Transverse colon (tissue), 4 donors: ENCODE measurements at places on chromosomes 12 and 14.

DNA sequence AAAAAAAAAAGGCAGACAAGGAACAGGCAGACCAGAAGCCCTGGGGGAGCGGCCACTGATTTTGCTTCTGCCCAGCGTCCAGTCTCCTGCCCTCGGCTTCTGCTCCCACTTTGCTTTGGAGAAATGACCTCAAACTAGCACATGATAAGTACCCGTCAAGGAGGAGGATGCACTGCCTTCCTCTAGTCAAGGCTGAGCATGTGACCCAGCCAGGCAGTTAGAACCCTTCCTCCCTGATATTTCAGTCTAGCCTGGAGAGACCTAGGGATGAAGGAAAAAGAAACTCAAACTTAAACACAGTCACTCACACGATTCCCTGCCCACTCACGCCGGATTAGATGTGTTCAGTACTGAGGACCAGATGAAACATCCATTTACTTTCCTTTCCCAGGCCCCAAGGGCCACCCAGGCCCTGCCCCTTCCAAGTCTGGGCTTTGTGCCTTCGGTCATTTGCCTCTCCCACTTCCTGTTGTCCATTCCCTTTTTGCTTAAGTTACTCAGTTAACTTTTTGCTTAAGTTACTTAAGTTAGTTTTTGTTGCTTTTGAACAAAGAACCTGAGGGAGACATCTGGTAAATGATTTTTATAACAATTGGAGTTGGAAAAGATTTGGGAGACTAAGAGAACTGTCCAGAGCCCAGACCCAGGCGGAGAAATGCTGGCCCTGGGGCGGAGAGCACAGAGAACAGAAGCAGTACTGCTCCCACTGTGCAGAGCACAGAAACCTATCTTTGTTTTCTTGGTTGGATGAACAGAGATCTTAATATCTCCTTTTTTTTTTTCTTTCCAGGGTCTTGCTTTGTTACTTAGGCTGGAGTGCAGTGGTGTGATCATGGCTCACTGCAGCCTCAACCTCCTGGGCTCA is 23.0 kb upstream of the TTC7B start:
- DNase-seq, result no peak

DNA sequence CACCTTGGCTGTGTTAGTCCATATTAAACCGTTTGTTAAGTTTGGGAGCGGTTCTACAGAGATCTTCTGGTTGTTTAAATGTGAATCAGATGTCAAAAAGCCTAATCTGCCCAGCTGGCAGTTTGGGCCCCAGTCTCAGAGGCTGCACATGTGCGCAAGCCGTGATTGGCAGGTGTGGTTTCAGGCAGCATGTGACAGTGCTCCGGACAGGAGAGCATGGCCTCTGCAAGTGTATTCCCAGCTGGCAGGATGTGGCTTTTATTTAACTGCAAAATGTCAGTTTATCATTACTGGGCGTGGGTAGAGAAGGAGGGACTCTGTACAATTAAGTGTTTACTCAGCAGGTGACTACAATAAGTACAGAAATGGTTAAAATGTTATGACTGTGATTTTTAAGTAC is 77.5 kb downstream of the PELI2 start:
- peak; percentile 37 for DNase-seq

DNA sequence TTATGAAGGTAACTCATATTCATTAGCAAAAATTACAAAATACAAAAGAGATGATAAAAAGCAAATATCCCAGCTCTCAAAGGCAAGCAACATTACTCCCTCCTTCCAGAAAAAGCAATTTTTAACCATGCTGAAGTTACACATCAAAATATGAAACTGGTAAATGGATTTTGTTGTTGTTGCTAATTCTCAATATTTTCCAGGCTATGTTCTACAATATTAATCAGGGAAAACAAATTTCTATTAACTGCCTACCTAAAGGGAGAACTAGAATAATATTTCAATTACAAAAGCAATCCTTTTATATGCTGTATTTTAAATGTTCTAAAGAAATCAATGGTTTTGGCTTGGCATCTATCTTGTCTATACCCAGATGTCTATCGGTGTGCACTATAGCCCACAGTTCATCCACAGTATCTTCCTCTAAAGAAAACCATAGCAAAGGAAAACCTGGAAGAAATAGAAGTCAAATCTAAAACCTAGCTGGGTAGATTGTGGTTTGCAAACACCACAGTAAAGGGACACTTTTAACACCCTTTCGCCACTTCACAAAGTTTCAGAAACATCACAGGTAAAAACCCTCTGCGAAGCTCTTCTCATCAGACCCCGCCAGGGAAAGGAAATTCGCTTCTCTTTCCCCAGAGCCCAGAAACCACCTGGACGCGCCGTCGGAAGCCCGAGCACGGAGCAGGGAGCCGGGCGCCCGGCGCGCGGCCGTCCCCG is 32.0 kb downstream of the TC2N start:
- peak; percentile 37 for DNase-seq

DNA sequence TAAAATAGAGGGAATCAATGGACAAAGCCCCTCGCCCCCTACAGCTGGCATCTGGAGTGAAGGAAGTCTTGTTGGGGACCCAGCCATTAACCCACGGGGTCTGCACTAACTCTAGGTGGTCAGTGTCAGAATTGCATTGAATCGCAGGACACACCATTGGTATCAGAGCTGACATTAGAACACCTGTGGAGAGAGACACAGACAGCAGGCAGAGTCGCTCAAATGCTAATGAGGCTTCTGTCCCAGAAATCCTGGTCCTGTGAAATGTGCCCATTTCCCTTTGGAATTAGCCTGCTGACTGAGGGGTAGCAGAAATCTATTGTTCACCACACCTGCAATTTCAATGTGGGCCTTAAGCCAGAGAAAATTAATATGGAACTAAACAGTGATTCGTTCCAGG is 33.0 kb downstream of the TMEM132D start:
- DNase-seq, result no peak

- DNase-seq, result no peak
Observed at GRCh38 chr12:94623161-94623920, 27.0 kb downstream of the TMCC3 start.

- no peak for DNase-seq
Observed at GRCh38 chr14:71322655-71323250, 415.5 kb downstream of the PCNX1 start.

DNA sequence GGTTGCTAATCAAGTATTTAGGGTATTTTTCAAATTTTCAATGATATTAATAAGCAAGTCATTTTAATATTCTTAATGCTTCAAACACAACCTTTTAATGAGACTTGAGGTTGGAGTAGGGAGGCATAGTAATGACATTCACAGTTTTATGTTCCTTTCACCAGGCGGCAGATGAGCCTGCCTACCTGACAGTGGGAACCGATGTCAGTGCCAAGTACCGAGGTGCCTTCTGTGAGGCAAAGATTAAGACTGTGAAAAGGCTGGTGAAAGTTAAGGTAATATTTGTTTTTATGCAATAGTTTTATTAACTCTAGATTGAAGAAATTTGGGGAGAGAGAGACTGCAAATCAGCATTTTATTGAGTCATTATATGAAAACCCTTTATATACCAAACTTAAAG is 3.1 kb downstream of the ARID4A start:
- no peak for DNase-seq

DNA sequence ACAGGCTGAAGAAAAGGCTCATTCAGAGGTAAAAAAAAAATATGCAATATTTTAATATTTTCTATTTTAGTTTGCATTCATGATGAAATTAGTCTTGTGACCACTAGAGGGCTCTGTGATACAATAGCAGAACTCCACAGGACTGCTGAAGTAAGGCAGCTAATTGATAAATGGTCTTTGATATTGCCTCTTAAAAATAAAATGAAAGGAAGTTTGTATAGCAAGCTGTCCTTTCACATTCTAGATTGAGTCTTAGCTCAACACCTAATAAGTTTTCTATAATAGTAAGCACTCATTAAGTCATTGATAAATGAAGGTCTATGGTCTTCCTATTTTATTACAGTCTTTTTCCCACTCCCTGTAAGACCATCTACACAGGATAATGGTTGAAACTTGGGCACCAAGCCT is 315.7 kb downstream of the NAV3 start:
- DNase-seq, result no peak

- peak; percentile 11 for DNase-seq
Observed at GRCh38 chr12:78062786-78063185, 232.1 kb downstream of the NAV3 start.

- DNase-seq, result no peak
Observed at GRCh38 chr12:71029302-71029701, 108.8 kb upstream of the PTPRR start.

- no peak for DNase-seq
Observed at GRCh38 chr14:30808576-30808975, 65.8 kb upstream of the COCH start.

DNA sequence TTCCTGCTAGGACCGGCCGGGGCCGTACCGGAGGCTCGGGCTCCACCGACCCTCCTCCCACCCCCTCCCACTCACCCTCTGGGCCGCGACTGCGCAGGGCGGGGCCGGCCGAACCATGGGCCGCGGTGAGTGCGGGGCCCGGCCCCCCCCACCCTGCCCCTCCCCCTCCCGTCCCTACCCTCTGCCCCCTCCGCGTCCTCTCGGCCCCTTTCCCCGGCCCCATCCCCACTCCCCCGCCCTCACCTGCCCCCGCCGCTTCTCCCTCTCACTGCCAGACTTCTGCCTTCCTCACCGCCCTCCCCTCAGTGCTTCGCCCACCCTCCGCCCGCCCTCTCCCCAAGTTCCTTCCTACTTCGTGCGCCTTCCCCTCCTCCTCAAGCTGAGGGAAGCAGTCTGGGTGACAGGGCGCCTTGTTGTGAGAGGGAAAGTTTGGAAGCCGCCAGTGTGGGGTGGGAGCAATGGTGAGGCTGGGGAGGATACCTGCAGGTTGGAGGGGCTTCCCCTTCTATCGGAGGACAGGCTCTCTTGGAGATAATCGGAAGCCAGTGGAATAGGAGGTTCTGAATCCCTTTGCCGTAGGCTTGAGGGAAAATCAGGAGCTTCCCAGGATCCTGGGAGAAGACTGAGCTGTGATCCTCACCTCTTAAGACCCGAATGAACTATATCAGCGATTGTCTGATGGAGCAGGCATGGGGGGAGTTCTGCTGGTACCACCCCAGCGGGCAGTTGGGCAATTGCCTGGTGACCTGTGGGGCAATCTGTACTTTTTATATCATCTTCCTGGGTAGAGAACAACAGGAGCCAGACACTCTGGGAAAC is 472 bp downstream of the MBD6 start:
- DNase-seq, result peak; percentile 54

- no peak for DNase-seq
Observed at GRCh38 chr14:38202444-38203191, 5.1 kb upstream of the SSTR1 start.

DNA sequence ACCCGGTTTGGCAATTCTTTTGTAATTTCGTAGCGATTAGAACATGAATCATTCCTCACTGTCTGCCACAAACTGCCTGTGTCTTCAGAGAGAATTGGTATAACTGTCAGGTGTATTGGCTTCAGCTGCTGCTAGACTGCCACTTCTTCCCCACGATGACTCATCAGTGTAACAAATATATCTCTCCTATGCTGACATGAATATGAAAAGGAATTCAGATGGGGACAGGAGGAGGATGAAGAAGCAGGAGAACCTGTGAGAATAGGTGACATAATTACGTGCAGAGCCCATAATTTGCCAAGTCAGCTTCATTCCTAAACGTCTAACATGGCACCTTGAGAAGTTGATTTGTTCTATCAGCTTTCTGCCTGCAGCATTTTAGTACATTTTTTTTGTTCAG is 64.9 kb downstream of the FRMD6 start:
- DNase-seq, result no peak

GRCh38 chr14:92507174-92507768 is 6.3 kb upstream of the RIN3 start:
- peak; percentile 88 for DNase-seq

- DNase-seq, result no peak
Observed at GRCh38 chr14:74754157-74754556, 9.0 kb upstream of the YLPM1 start.
